ENCODE measurements at places on chromosomes 6 and 20.
A peak's percentile ranks its signal among the peaks of the same experiment; 100 is the strongest.

- no peak for DNase-seq
Observed at GRCh38 chr20:63425846-63426485, 46.5 kb downstream of the KCNQ2 start.

- no peak for DNase-seq
Observed at GRCh38 chr6:88572449-88573139, 390.8 kb downstream of the RNGTT start.

DNA sequence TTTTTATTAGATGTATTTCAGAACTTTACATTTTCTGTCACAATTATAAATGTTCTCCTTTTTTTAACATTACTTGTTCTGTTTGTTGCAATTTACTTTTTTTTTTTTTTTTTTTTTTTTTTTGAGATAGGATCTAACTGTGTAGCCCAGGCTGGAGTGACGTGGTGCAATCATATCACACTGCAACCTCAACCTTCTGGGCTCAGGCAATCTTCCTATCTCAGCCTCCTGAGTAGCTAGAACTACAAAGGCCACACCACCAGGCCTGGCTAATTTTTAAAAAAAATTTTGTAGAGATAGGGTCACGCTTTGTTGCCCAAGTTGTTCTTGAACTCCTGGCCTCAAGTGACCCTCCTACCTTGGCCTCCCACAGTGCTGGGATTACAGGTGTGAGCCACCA is 15.1 kb upstream of the MBOAT1 start:
- no peak for DNase-seq

DNA sequence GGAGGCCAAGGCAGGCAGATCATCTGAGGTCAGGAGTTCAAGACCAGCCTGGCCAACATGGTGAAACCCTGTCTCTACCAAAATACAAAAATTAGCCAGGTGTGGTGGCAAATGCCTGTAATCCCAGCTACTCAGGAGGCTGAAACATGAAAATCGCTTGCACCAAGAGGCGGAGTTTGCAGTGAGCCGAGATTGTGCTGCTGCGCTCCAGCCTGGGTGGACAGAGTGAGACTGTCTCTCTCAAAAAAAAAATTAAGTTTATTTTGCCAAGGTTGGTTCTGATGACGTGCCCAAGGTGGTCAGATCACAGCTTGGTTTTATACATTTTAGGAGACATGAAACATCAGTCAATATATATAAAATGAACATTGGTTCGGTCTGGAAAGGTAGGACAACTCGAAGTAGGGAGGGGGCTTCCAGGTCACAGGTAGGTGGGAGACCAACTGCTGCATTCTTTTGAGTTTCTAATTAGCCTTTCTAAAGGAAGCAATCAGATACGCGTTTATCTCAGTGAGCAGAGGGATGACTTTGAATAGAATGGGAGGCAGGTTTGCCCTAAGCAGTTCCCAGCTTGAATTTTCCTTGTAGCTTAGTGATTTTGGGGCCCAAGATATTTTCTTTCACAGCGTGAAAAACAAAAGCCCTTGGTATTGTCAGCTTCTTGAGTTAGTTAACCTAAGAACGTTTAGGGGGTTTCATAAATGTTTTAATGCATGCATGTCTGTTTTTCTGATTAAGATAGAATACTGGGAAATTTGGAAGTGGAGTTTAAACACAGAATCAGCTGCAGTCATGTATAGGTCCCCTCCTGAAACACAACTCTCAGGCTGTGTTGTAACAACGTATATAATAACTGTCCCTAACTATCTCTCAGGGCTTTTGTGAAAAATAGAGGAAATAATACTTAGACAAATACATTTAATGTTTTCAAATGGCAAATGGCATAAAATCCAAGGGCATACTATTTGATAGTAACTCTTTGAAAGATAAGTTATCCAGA is 16.7 kb downstream of the ACOT13 start:
- no peak for DNase-seq

GRCh38 chr20:62367633-62368391 is 700 bp upstream of the LAMA5 start:
- DNase-seq = no peak

DNA sequence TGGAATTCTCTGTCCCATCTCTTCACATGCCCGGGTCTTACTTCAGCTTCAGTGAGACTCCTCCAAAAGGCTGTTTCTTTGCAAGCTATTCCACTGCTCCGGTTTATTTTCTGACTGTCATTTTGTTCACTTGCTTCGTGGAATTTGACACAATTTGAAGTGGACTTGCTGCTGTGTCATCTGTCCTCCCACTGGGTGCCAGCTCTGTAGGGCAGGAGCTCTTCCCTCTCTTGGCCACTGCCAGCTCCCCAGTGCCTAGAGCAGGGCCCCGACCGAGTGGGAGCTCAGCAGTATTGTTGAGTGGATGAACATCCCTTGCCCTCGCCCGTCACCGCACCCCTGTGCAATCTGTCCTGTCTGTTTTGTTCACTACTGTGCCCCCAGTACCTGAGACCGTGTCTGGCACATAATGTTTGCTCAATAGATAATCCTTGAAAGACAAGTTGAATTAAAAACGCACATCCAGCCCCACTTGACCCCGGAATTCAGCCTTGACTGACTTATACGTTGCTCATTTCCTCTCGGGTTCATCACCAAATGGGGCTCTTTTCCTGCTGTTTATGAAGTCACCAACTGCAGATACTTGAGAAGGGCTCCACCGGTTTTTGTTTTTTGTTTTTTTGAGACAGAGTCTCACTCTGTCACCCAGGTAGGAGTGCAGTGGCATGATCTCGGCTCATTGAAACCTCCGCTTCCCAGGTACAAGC is 170.3 kb upstream of the KCNG1 start:
- DNase-seq = peak; percentile 22

DNA sequence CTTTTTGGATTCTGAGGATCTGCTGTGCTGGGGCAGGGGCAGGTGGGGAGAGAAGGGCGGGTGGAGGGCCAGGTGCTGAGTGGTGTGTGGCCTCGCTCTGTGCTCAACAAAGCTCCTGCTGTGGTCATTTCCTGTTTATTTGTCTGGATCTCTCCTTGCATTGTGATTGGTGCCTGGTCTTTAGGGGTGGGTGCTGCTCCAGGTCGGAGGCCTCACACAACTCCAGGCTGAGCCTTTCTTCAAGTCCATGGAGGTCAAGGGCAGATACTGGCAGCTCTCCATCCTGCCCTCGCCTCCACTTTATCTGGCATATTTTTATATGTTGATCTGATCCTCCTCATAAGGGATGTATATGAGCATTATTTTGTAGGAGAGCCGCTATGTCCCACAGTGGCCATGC is 36.2 kb downstream of the HLA-F start:
- no peak for DNase-seq

GRCh38 chr6:26571592-26572296 is 25.0 kb upstream of the ABT1 start:
- peak; percentile 63 for DNase-seq

- DNase-seq = no peak
Observed at GRCh38 chr20:56815796-56816195, 186.7 kb downstream of the TFAP2C start.

- DNase-seq = no peak
Observed at GRCh38 chr6:57307850-57308249, 9.6 kb upstream of the PRIM2 start.

DNA sequence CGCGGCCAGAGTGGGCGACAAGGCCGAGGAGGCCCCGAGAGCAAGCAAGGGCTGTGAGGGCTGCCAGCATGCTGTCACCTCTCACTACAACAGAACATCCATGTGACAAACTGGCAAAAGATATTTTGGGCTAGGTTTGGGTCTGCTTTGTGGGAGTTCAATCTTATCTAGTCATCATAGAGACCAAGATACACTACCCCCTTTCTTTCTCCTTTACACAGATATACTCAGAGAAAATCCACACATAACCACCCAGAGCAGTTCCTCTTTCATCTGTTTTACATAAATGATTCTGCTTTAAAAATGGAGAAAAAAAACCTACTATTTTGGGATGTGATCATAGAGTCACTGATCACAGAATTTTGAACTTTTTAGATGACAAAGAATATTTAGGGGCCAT is 16.8 kb downstream of the SOX4 start:
- no peak for DNase-seq

- peak; percentile 54 for DNase-seq
Observed at GRCh38 chr20:8223091-8223870, 91.2 kb downstream of the PLCB1 start.

GRCh38 chr6:118501099-118501498 is 47.0 kb upstream of the PLN start:
- no peak for DNase-seq

DNA sequence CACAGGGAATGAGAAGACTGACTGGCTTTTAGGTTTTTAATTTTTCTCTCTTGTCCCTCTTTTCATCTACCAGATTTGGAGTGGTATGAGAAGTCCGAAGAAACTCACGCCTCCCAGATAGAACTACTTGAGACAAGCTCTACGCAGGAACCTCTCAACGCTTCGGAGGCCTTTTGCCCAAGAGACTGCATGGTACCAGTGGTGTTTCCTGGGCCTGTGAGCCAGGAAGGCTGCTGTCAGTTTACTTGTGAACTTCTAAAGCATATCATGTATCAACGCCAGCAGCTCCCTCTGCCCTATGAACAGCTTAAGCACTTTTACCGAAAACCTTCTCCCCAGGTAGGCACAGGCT is 644 bp downstream of the MAD2L1BP start:
- DNase-seq = no peak

Measured in GM03348 (cell line).